Stimulated activated CD8-positive, alpha-beta memory T cell treated with anti-CD3 and anti-CD28 coated beads, Interleukin-7, amount 100 ng/mL, for 24 hours (primary cell): ENCODE measurements at places on chromosomes 13 and 19.

DNA sequence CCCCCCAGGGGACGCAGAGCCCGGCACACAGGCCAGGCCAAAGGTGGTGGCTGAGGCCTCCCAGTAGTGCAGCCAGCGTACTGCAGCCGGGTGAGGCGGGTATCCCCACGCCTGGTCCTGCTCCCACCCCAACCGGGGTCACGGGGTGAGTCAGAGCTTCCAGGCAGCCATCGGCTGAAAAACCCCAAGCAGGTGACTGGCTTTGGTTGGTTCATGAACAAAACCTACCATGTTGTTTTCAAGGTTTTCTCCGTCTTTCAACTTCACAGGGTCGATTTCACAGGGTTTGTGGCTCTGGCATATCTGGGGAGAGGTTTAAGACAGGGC lies 42.1 kb upstream of the C13orf46 start:
- no peak for DNase-seq

GRCh38 chr13:23852351-23852750 lies 36.8 kb downstream of the MIPEP start:
- DNase-seq, result no peak

DNA sequence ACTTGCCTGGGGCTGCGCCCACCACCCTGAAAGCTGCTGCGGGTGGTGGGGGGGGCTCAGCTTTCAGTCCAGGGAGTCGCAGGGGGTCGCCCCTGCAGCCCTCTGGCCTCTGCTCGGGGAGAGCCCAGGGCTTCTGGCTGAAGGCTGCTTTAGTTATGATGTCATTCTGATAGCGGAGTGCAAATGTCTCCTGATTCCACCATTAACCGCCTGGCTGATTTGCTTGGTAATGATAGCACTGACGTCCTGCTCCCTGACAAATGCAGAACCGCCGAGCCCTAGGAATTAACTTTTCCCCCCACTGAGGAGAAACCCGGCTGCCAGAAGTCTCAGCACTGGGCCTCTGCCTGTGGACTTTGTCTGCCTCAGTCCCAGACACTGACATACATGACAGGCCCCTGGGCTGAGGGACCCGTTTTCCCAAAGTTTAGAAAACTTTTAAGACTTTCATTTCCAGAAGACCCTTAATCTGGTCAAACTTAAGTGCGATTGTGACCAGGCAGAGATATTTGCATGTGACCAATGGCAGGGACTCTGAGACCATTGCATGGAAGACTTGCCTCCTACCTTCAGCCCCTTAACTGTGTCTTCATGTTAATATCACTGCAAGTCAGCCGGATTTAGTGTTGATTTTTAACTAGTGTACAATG lies 142.5 kb upstream of the ZNF536 start:
- no peak for DNase-seq

- no peak for DNase-seq
Measured at GRCh38 chr19:33727331-33727998, 69.2 kb upstream of the KCTD15 start.

DNA sequence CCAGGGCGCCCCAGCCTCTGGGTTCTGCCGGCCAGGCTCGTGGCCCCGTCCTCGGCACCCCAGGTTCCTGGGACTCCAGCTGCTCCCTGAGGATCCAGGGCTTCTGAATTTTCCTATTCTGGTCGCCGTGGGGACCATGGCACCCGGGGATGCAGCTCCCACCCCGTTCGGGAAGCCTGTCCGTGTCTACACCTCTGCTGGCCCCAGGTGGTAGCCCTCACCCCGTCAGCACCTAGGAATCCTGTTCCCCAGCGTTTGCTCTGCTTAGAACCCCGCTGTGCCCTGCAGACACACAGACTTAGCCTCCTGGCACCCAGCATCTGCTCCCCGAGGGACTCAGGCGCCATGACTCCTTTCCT lies 960 bp downstream of the PPFIA3 start:
- no peak for DNase-seq

- DNase-seq, result no peak
Measured at GRCh38 chr19:3320853-3321252, 45.5 kb upstream of the NFIC start.

DNA sequence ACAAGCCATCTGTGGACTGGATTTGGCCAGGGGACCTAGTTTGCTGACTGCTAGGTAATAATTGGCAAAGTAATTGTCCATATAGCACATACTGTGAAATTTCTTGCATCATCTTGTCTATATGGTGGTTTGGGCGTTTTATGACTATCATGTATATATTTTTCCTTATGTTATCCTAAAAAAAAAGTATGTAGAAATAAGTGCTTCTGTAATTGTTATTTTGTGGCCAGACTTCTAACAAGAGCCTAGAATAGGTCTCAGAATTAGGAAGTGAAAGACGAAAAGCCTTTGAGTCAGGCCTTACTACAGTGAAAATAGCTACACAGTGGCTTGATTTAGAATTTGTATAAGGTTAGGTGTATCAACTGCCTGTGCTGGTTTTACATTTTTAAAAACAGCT lies 4.2 kb downstream of the FNDC3A start:
- DNase-seq, result no peak

DNA sequence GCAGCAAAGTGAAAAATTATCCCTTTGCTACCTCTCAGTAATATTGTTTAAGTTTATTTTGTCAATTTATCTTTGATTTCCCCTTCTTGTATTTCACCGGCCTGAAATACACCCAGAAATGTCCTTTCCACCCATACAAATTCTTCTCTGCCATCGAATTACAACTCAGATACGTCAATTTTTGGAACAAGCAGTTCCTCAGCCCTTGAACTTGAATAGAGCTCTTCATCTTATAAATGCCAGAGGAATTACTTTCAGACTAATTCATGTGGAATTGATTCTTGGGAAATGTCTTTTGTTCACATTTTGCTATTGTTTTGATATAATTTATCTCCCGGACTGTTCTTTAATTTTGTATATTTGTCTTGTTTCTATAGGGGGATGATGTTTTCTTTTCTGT lies 1359.3 kb upstream of the MIR17HG start:
- no peak for DNase-seq

- DNase-seq, result no peak
Measured at GRCh38 chr19:40357640-40358039, 9.1 kb downstream of the PLD3 start.

DNA sequence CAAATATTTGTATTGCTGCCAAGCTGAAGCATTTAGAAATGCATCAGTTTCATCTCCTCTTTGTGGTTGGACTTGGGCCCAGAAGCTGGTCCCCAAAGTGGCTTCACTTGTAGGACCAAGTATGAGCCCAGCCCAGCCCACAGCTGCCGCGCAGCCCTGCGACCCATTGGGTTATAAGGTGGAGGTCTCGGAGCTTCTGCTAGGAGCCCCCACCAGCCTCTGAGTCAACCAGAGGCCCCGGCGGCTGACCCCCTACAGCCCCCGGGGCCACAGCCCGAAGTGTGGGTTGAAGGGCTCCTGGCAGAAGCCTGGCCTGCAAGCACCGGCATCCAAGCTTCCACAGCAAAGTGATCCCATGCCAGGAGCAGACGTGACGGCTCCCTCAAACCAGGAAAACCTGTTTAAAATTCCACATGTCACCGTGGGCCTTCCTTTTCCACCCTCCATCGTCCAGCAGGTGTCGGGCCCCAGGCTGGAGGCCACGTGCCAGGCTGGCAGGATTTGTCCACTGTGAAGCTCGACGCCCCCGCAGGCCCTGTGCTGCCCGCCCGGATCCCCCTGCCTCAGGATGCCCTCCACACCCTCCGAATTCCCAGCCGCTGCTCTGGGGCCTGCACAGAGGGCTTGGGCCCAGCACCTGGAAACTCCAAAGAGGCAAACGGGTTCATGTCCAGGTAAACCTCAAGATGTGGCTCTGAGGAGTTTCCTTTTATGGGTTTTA lies 54.7 kb downstream of the C13orf46 start:
- DNase-seq, result no peak

GRCh38 chr19:50036908-50037307 lies 11.1 kb downstream of the ZNF473 start:
- DNase-seq, result no peak

- DNase-seq, result no peak
Measured at GRCh38 chr19:4775627-4776152, 15.8 kb upstream of the FEM1A start.

GRCh38 chr19:3766520-3766919 lies 4.0 kb downstream of the MRPL54 start:
- DNase-seq, result no peak

DNA sequence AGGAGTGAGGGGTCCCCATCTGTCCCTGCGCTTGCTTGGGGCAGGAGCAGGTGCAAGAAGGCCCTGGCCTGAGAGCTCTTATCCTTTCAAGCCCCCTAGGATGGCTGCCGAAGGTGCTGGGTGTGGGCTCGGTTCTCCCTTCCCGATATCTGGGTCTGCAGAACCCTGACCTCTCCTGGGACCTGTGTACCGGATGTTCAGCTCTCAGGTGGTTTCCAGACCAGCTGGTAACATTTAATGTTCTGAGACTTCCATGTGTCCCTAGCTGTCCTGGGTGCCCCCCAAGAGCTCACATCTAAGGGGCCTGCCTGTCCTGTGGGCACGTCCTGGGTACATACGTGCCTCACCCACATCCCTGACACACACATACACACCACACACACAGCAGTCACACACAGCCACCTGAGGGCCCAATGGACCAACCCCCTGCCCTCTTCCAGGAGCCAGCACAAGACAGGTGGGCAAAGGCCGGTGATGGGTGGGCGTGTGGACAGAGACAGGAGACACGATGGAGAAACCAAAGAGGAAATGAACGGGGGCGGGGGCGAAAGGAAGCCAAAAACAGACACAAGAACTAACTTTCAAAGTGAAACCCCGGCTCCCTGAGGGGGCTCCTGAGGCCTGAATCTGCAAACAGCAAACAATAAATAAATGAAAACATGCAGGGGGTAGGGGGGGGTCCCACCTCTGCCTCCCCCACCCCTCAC lies 124.3 kb downstream of the PTPRS start:
- DNase-seq, result no peak

DNA sequence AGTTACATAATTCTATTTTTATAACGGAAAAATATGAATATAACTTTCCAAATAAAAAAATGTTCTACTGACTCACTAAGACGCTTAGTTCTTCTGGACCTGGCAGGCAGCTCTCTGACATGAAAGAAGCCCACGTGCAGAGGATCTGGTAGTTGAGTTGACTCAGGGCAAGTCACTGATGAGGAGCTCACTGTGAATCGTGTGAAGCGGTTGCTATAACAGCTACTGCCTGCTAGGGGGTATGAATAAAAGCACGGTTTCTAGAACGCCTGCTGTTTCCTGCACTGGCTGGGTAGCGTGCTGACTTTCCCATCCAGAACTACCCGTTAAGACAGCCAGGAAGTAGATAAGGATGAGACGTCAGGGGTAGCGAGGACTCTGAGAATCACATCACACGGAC lies 54.7 kb upstream of the WASF3 start:
- DNase-seq, result no peak

DNA sequence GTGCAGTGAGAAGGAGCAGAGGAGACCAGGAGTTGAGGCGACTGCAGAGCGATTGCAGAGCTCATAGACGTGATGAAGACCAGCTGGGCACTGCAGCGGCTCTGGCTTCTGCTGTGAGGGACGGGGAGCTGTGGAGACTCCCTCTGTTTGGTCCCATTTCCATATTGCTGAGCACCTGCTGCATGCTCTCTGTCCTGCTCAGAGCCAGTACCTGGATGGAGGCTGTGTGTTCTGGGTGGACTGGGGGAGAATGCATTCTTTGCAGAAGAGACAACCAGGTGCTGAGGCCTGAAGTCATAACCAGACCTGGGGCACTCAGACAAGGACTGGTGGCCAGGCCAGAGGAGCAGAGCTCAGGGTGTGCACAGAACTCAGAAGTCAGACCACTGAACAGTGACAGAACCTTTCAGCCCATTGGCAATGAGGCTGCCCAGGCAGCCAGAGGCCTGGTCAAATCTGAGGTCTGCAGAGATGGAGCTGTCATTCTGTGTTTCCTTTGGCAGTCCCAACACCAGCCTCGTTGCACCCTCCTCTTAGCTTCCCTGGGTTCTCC lies 1.3 kb upstream of the A1BG start:
- DNase-seq, result no peak

DNA sequence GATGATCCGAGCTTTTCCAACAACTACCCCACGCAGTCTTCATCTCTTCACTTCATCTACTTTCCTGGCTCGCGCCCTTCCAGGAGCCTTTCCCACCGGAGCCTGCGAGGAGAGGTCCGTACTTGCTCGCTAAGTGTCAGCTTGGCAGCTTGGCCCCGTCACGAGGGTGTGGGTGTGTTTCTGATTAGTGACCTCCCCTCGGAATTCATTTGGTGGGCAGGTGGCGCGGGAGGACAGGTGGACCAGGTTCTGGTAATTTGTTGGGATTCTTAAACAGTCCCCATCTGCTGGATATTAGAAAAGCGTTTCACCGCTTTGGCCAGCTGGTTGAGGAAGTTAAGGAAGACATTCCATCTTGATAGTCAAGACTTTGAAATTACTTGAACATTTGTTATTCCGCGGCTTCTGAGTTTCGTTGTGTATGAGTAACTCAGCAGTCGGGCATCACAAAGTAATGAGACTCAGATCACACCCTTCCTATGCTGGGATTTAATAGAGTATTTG lies 515 bp downstream of the UFM1 start:
- peak; percentile 33 for DNase-seq

DNA sequence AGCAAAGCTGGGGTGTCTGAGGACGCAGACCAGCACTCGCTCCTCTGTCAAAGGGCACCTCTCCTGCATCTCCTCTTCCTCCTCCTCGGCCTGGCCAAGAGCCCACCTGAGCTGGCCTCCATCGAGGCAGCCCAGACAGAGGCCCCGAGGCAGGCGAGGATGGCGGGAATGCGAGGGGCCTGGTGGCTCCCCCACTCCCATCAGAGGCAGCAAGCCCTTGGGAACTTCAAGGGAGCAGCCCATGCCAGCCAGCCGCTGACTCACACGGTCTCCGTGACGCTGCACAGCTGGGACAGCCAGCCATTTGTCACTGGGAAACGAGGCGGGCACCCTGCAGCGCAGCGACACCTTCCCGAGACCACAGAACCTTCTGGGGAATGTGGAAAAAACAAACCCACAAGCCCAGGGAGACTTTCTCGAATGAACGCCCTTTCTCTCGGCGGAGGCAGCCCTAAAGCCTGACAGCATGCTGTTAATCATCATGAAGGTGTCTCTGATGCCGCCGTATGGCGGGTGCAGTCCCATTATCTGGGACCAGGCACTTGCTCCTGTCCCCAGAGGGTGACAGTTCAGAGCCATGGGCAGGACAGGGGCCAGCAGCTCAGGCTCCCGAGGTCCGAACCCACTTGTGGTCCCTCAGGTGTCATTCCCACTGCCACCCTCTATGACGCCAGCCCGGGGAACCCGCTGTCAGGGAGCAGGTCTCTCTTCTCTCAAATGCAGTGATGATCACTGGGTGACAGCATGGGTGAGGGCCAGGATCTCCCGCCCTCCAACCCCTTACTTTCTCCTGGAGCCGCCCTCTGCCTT lies 53.0 kb downstream of the PEPD start:
- no peak for DNase-seq

DNA sequence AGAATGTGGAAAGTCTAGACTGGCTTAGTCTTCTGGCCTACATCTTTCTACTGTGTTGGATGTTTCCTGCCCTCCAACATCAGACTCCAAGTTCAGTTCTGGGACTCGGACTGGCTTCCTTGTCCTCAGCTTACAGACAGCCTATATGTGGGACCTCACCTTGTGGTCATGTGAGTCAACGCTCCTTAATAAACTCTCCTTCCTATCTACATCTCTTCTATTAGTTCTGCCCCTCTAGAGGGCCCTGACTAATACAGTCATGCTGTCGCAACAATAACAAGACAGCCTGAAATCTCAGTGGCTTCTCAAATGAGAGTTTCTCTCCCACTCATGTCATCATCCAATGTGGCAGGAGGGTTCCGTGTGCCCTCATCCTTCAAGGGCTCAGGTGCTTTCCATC lies 347.8 kb downstream of the MZT1 start:
- DNase-seq, result no peak

GRCh38 chr13:45747071-45747470 lies 45.0 kb downstream of the CBY2 start:
- DNase-seq, result no peak
